CMK (cell line): ENCODE measurements at places on chromosomes 13 and 19.

DNA sequence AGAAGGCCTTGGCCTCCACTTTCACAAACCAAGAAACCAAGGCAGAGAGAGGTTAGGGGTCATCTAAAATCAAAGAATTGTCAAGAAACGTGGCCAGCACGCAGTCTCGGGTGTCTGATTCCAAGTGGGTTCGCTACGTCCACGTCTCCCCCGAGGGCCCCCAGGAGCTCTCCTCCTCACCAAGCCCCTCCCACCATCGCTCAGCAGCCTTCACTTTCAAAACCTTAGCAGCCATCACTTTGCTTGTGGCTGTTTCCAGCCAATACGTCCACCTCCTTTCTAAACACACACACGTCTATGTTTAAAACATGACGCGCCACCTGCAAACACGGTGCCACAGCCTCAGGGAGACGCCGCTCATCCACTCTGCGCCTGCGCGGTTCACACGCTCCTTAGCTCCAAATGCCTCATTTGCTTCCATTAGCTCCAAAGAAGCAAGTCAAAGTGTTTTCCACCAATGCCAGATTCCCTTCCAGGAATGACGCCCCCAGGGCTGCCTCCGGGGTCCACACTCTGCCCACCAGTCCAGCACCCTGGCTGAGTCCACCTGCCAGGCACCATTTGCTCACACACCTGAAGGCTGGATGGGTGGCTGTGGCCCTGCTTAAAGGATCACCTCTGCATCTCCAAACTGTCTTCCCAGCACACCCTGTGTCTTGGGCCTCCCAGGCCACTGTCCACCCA is 5.5 kb downstream of the RASA3 start:
- DNase-seq: no peak

GRCh38 chr13:100478107-100478809 is 110.3 kb downstream of the GGACT start:
- DNase-seq: no peak

- no peak for DNase-seq
These were observed 381.1 kb downstream of the LIG4 start for GRCh38 chr13:107834281-107834680.

DNA sequence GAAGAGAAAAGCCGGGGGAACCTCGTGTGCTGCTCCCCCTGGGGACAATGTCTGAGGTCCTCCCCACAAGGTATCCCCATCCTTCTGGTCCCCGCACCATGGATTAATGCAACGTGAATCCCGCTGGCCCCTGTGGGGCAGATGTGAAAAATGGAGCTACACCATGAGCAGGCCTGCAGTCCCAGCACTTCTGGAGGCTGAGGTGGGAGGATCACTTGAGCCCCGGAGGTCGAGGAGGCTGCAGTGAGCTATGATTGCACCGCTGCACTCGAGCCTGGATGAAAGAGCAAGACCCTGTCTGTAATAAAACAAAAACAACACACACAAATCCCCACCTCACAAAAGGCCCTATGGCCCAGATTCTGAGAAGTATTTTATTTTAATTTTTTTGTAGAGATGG is 1.2 kb upstream of the CFD start:
- DNase-seq: no peak

DNA sequence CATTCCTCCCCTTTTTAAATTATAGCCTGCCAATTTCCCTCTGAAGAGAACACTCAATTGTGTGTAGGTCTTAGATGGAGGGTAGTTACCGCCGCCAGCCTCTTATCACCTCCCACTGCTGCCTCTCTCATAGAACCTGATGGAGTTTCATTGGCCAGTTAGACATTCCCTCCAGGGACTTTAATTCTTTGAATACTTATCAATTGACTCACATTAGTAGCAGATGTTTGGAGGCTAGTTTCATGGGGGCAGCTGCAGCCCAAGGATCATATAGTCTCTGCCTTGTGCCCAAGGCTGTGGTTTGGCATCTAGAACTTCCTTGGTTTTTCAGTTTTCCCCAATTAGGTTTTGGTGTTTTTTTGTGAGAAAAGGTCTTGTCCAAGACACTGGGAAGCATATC is 318.9 kb upstream of the HTR2A start:
- DNase-seq: no peak

GRCh38 chr19:17616961-17617806 is 61.7 kb downstream of the COLGALT1 start:
- no peak for DNase-seq

DNA sequence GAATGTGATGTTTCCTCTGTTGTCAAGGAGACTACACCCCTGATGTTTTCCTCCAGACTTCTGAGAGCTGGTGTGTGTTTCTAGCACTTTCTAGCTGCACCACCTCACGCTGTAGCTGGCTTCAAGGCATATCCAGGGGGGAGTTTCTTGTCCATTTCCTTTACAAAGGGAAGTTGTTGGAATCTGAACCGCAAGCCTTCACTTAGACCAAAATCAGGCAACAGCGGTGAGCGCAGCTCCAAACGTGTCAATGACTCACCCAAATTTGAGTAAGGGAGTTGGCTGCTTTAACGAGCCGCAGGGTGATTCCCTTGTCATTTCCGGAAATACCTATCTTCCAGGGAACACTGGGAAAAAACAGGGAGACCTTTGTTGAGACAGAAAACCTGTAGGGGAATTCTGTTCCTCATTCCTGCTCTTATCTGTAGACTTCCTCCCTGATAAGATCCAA is 2.5 kb downstream of the LDLR start:
- DNase-seq: no peak

DNA sequence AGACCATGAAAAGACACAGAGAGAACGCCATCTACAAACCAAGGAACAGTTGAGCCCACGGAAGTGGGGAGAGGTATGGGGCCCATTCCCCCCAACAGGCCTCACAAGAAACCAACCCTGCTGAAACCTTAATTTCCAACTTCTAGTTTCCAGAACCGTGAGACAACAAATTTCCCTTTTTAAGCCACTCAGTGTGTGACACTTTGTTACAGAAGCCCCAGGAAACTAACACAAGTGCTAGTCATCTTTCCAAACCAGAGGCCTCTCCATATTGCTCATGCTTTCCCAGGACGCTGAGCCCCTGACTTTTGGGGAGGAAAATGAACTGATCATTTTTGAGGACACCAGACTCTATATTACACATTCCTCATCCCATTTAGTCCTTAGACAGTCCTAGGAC is 186.8 kb downstream of the NUFIP1 start:
- DNase-seq: no peak

DNA sequence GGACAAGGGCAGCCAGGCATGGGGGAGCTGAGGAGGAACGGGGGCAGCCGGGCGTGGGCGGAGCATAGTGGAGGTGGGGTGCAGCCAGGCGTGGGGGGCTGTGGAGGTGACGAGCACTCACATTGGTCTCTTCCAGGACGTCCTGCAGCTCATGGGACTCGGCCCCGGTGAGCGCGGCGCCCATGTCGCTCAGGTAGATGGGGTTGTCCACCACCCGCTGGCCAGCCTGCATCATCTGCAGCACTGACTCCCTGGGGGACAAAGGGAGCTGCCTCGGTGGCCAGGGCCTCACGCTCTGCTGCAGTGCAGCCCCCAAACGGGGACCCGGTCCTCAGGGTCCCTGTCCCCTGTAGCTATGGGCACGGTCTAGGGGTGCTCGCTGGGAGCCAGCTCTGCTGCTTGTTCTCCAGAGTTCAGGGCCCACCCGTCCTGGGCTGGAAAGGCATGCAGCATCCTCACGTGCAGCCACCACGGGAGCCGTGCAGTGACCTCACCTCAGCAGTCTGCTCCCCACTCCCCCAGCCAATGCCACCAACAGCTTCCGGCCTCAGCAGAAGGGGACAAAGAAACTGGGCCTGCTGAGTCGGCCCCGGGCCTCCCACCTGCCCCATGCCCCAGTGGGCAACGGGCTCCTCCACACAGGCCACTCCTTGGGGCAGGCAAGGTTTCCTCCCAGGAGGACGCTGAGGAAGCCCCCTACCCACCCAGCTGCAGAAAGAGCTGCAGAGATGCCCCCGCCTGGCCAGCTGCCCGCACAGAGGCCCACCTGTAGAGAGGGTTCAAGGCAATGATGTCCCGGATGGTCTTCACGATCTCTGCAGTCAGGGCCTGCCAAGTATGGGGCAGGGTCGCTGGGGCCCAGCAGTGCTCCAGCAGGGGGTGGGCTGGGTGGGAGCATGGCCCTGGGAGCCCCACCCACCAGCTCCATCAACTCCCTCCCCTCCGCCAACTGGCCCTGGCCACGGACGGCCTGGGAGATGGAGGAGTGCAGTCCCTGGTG is 12.1 kb downstream of the LONP1 start:
- DNase-seq: no peak

GRCh38 chr19:18543814-18544475 is 572 bp upstream of the FKBP8 start:
- peak; percentile 92 for DNase-seq

DNA sequence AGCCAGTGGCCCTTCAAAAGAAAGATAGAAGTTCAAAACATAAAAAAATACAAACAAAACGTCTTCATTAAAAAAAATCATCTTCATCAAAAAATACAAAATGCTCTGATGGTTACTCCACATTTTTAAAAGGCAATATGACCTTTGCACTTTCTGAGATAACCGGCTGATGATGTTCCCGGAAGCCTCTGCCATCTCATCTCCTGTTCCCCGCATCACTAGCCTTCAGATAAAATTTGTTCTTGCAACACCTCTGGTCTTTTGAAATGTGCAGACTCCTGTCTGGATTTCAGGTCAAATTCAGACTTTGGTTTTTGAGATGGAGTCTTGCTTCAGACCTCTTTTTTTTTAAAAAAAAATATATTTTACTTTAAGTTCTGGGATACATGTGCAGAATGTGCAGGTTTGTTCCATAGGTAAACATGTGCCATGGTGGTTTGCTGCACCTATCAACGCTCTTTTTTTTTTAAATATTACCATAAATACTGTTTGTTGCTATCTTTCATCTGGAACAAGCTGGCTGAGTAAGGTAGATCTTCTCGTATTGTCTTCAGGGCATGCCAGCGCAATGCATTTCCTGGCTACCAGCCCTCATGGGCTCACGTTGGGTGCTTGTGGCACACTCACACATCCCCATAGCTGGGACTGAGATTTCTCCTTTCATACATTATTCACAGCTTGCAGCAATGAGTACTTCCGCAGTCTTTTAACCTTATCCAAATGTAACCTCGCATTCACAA is 418.9 kb upstream of the ARGLU1 start:
- DNase-seq: no peak

- DNase-seq: no peak
These were observed 465.0 kb downstream of the TSHZ3 start for GRCh38 chr19:30884146-30884812.

GRCh38 chr19:10553943-10554381 is 10.3 kb downstream of the ATG4D start:
- peak; percentile 88 for DNase-seq
